Muscle of back (tissue), 13 donors: ENCODE measurements at places on chromosomes 11 and 22.

GRCh38 chr11:1168721-1169161 lies 11.0 kb downstream of the MUC5AC start:
- DNase-seq, result no peak

DNA sequence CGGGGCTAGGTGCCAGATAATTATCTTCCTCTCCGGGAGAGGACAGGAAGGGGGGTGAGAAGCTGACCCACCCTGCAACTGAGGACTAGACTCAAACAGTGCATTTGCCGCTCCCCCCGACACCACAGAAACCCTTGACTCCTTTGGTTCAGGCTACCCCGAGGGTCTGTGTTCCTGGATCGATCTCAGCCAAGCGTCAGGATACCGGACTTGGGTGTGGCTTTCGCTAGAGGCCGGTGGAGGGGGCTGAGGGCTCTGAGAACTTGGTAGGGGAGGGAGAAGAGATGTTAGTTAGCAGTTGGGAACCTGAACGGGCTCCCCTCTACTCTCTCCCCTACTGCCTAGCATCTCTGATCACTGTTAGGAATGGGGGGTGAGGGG lies 840 bp downstream of the SEZ6L start:
- no peak for DNase-seq

- DNase-seq, result no peak
These were observed 657.6 kb downstream of the BRD1 start for GRCh38 chr22:49170053-49170452.

GRCh38 chr22:20562607-20563465 lies 55.4 kb downstream of the MED15 start:
- no peak for DNase-seq

GRCh38 chr22:29750559-29751538 lies 16.0 kb downstream of the ZMAT5 start:
- DNase-seq, result no peak
